GM19239 (cell line): ENCODE measurements at places on chromosomes 7 and 10.

DNA sequence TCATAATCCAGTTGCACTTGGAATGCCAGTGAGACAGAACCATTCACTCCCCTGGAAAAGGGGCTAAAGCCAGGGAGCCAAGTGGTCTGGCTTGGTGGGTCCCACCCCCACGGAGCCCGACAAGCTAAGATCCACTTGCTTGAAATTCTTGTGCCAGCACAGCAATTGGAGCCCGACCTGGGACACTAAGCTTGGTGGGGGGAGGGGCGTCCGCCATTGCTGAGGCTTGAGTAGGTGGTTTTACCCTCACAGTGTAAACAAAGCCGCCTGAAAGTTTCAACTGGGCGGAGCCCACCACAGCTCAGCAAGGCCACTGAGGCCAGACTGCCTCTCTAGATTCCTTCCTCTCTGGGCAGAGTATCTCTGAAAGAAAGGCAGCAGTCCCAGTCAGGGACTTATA is 200.7 kb upstream of the NPSR1 start:
- no peak for DNase-seq

GRCh38 chr7:85802211-85802610 is 615.4 kb upstream of the SEMA3D start:
- no peak for DNase-seq

- DNase-seq, result no peak
These were observed 1.0 kb upstream of the KNDC1 start for GRCh38 chr10:133158756-133159610.

- no peak for DNase-seq
These were observed 140.7 kb downstream of the SND1 start for GRCh38 chr7:127792528-127793342.

DNA sequence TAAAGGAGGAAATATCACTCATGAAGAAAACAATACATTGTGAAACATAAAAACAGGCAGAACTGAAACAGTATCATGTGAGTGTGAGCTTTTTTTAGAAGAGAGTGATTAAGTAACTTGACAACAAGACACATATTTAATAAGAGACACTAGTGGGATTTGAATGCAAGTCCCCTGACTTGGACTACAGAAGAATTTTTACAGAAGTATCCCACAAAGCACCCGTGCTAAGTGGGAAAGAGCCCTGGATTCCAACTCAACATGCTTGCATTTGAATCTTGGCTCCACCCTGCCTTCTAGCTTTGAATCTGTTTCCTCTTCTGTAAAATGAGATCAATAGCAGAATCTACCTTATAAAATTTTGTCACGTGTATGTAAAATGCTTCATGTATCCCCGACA is 166.2 kb downstream of the ZNF365 start:
- DNase-seq, result no peak

GRCh38 chr10:21458126-21458871 is 67.2 kb downstream of the SKIDA1 start:
- DNase-seq, result no peak

DNA sequence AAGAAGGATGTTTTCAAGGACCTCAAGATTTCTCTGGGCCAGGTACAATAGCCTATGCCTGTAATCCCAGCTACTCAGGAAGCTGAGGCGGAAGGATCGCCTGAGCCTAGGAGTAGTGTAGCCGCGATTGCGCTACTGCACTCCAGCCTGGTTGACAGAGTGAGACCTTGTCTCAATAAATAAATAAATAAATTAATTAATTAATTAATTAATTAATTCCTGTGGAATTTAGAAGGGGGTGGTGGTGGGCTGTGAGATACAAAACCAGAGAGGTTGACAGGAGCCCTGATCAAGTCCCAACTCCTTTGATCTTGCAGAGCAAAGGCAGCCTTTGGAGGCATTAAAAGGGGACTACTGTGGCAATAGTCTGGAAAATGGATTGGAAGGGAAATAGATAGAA is 39.3 kb upstream of the NRF1 start:
- DNase-seq, result no peak

- no peak for DNase-seq
These were observed 209.0 kb downstream of the MAGI2 start for GRCh38 chr7:79244482-79244881.

DNA sequence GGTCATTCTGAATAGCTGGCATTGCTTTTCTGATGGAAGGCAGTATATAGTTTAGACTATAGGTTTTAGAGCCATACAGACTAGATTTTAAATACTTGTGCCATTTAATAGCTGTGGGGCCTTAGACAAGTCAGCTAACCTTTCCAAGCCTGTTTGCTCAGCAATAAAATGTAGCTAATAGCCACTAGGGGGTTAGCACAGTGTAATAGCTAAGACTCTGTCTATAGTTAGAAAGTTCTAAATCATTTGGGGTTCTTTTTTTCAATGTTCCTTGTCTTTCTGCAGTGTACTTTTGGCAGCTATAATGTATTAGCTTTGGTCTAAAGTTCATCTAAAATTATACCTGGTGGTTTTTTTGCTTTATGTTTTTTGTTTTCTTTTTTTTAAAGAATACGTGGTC is 7.5 kb upstream of the KIFBP start:
- no peak for DNase-seq

DNA sequence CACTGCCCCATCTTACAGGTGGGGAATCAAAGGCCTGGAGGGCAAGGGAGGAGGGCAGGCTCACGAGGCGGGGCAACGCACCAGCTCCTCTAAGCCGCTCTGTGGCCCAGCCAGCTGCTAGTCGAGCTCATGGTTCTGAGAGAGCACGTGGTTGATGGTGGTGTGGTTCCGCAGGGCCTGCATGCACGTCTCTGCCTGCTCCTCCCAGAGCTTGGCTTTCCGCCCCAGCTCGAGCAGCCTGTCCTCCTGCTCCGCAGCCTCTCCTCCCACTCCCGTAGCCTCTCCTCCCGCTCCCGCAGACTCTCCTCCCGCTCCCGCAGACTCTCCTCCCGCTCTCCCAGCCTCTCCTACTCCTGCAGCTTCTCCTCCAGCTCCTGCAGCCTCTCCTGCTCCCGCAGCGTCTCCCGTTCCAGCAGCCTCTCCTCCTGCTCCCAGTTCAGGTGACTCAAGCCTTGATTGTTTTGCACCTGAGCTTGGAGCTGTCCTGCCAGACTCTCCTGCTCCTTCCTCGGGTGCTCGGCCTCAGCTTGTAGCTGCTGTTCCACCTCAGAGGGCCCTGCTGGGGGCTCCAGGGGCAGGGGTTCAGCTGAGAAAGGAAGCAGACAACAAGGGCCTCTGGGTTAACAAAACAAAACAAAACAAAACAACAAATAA is 19.1 kb upstream of the MTPAP start:
- DNase-seq, result no peak

GRCh38 chr10:95655571-95656290 is 780 bp downstream of the ALDH18A1 start:
- no peak for DNase-seq

- no peak for DNase-seq
These were observed 143.9 kb downstream of the PAXIP1 start for GRCh38 chr7:154858836-154859537.

DNA sequence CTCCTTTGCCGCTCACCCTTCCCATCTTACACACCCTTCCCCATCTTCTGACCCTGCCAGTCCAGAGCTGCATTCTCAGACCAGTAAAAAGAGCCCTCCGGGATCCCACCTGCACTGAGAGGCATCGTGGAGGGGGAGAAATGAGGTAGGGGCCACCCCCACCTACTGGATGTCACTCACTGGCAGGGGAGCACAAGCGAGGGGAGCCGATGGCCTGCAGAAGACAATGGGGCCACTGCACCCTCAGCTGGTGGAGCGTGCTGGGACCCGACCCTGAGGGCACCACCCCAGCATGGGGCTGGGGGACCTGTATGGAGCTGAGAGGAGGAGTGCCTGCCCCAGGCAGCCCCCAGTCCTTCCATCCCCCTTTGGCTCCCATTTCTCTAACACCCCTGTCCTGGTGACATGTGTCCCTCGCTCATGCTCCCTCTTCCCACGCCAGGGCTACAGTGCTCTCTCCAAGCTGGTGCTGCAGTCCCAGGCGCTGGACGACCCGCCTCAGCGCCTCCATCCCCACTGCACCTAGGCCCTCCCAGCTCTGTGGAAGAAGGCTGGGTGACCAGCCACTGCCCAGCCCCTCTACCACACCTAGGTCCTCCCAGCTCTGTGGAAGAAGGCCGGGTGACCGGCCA is 49.8 kb downstream of the RASGEF1A start:
- no peak for DNase-seq

- DNase-seq, result no peak
These were observed 62.7 kb downstream of the NPTX2 start for GRCh38 chr7:98679741-98680140.

- DNase-seq, result no peak
These were observed 390.0 kb downstream of the ARL4A start for GRCh38 chr7:13077466-13077865.

- no peak for DNase-seq
These were observed 2.0 kb upstream of the NRAP start for GRCh38 chr10:113665806-113666354.

DNA sequence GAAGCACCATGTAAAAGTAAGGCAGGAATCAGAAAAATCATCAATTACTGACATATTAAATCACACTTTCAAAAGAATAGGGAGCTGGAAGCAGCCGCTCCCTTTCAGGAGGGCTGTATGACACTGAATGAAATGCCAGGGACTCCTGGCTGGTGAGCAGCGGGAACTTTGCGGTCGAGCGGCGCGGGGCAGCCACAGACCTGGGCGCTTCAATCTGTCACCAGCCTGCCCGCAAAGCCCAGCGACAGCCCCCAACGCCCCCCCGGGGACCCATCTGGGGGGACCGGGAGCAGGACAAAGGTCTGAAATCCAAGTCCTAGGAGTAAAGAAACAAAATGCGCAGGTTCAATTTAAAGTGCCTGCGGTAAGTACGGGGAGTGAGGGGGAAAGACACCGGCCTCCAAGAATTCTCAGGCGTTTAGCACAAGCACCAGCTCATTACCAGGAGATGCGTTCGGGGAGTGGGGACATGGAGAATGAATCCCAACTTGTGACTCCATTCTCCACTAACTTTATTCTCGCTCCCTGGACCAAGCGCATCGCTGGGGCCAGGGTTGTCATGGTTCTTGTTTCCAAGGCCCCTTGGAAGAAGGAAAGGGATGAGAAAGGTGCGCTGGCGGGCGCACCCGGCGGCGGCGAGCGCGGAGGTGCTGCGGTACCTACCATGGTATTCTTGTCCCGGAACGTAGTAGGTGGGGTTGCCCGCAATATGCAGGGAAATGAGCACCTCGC is 824 bp downstream of the RELN start:
- DNase-seq, result no peak

- no peak for DNase-seq
These were observed 121.4 kb downstream of the MAGI2 start for GRCh38 chr7:79332091-79332490.

GRCh38 chr10:131354380-131354779 is 42.9 kb upstream of the TCERG1L start:
- DNase-seq, result no peak

- DNase-seq, result no peak
These were observed 551.6 kb downstream of the CALN1 start for GRCh38 chr7:71860572-71860971.

- DNase-seq, result no peak
These were observed 70.0 kb upstream of the HGF start for GRCh38 chr7:81839708-81840369.

- no peak for DNase-seq
These were observed 112.7 kb upstream of the BMPER start for GRCh38 chr7:33792547-33793105.

DNA sequence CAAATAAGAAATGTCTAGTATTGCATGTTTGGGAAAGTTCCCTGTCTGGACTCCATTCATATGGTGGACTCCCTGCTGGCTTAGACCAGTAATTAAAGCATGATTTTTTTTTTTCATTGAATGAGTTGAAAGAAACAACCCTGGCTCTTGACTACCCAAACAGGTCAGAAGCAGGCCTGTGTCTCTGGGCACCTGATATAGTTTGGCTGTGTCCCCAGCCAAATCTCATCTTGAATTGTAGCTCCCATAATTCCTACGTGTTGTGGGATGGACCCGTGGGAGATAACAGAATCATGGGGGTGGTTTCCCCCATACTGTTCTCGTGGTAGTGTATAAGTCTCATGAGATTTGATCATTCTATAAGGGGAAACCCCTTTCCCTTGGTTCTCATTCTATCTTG is 206.2 kb downstream of the TMEM178B start:
- DNase-seq, result no peak
